Stimulated activated CD8-positive, alpha-beta memory T cell treated with anti-CD3 and anti-CD28 coated beads, Interleukin-4, amount 100 ng/mL, for 1 hour (primary cell): ENCODE measurements at places on chromosomes 12 and 14.

DNA sequence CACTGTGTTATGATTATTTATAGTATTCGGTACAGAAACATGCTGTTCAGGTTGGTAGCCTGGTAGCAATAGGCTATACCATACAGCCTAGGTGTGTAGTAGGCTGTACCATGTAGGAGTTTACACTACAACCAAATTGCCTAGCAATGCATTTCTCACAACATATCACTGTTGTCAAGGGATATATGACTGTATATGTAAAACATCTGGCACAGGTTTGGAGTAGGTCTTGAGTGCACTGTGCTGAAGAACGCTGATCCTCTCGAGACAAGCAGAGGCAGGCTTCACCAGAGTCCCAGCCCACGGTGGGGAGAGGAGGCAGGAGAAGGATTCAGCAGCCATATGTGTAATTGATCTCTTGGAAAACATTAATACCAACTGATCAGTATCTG lies 15.0 kb upstream of the TBX5 start:
- DNase-seq = no peak

DNA sequence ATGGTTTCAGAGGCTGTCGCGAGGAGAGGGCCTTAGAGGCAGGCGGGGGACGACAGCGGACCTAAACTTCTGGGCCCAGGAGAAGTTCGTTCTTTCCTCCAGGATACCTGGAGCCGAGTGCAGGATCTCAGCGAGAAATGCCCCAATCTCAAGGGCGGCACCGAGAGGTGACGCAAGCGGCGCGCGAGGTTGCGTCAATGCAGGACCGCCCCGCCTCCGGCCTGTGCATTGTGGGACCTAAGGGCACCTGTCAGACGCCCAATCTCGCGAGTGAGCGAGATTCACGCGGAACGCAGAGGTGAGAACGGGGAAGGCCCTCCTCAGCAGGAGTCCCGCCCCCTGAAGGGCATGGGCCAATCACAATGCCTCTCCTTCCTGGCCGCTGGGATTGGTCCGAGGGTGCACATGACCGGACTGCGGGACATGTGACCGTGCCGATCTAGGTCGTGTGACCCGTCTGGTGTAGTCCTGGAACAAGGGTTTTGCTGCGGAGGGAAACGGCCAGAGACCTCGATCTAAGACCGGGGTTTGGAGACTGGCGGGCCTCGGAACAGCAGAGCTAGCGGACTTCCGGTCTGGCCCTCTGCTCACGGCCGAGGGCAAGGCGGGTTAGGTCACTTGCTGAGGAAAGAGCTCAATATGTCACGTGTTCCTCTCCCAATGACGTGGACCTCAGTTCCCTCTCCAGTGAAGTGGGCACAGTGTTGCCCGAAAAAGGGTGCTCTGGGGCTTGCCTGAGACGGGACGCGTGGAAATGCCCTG lies 16.3 kb upstream of the DYNC1H1 start:
- peak; percentile 97 for DNase-seq

GRCh38 chr14:87901236-87901635 lies 91.7 kb downstream of the GALC start:
- DNase-seq = no peak

DNA sequence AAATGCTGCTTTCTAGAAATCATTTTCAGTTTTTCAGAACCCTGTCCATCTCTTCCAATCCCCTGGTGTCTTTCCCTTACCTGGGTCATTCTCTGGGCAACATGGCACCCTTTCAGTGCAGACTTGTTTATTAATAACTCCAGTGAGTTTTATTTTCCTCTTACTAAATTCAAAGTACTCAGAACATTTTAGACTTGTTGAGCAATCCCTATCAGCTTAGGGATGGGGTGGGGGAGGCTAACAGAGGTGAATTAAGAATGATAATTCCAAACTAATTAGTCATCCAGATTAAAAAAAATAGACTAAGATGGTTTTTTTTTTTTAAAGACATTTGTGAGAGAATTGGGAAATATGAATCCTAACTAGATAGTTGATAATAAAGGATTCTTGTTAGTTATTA lies 10.7 kb downstream of the GPRC5A start:
- no peak for DNase-seq

DNA sequence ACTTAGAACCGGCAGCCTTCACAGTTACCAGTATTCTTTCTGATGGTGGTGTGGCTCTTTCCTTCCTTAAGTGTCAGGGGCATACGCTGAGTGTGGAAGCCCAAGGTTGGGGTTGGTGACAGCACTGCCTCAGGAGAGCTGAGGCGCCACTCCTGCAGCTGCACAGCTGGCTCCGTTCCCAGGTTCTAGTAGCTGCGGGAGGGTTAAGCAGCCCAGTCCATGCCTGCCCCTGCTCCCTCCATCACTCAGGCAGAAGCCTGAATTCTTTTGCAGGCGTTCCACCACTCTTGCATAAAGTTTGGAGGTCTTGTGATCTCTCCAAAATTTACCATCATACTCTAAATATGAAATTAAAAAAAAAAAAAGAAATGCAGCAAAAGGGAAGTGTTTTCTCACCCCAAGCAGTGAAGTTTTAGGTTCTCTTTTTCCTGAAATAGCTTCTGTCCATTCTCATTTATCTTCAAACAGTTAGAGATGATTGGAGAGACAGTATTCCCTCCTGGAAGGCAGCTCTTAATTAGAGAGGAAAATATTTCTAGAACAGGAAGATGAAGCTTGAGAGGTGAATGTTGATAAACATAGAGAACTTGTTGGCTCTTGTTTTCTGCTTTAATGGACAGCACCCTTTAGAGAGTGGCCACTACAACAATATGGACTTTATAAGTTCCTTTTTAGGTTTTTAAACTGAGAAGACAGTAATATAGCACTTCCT lies 136.1 kb downstream of the FGD4 start:
- DNase-seq = no peak

DNA sequence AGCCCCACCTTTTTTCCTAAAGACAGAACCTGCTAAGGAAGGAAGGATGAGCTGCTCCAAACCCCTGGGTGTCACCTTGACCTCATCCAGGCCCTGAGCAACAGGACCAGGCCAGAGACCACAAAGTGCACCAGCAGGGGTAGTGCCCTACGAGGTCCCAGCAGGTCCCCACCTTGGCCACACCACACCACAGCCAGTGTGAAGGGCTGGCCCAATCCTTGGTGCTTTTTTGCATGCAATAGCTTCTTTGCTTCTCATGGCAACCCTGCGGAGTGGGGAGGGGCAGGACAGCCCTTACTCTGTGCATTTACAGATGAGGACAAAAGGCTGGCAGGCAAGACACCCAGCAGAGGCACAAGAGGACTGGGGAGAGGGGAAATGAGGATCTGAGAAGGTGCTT lies 352.6 kb downstream of the BCL11B start:
- no peak for DNase-seq

- no peak for DNase-seq
These were observed 228.0 kb downstream of the NELL2 start for GRCh38 chr12:44647917-44648690.

GRCh38 chr14:61234215-61234916 lies 46.8 kb downstream of the TMEM30B start:
- no peak for DNase-seq

GRCh38 chr12:93526786-93527428 lies 45.6 kb upstream of the SOCS2 start:
- DNase-seq = no peak

DNA sequence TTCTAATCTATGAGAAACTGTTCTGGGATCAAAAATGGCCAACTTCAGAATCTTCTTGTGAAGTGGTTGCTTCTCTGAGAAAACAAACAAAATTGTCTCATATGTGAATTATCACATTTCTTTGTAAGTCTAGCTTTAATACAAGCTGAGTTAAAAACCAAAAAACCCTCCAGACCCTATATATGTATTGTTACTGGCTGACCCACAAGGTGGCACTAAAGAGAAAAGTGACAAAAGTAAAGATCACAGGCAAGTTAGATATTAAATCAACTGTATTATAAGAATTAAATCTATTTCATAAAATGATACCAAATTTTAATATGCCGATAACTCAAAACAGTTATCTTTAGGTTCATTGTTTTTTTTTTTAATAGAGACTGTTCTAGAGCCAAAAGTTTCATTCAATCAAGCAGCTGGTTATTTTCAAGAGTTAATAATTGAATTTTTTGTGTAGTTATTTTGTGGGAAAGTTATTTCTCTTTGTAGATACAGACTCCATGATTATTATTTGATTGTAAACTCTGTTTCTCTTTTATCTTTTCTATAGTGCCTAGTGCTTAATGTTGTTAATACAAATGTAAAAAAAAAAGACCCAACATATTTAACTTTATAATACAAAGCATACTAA lies 7.5 kb upstream of the TRHDE start:
- no peak for DNase-seq

GRCh38 chr14:22886500-22887259 lies 3.7 kb downstream of the REM2 start:
- DNase-seq = peak; percentile 38

DNA sequence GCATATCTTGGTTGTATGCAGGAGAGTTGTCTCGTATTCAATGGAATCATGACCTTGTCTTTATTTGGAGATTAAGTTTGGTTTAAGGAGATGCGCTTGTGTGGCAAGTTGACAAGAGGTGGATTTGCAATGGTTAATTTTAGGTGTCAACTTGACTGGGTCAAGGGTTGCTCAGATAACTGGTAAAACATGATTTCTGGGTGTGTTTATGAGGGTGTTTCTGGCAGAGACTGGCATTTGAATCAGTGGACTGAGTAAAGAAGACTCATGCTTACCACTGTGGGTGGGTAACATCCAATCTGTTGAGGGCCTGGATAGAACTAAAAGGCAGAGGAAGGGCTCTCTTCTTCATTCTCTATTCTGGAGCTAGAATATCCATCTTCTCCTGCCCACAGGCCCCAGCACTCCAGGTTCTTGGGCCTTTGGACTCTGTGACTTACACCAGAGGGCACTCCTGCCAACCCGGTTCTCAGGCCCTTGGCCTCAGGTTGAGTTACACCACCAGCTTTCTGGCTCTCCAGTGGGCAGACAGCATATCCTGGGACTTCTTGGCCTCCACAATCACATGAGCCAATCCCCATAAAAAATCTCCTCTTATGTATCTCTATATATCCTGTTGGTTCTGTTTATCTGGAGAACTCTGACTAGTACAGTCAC lies 141.5 kb upstream of the ARID2 start:
- no peak for DNase-seq

DNA sequence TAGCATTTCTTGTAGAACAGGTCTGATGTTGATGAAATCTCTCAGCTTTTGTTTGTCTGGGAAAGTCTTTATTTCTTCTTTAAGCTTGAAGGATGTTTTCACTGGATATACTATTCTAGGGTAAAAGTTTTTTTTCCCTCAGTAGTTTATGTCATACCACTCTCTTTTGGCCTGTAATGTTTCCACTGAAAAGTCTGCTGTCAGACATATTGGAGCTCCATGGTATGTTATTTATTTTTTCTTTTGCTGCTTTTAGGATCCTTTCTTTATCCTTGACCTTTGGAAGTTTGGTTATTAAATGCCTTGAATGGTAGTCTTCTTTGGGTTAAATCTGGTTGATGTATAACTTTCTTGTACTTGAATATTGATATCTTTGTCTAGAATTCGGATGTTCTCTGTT lies 306.1 kb downstream of the FUT8 start:
- DNase-seq = no peak

DNA sequence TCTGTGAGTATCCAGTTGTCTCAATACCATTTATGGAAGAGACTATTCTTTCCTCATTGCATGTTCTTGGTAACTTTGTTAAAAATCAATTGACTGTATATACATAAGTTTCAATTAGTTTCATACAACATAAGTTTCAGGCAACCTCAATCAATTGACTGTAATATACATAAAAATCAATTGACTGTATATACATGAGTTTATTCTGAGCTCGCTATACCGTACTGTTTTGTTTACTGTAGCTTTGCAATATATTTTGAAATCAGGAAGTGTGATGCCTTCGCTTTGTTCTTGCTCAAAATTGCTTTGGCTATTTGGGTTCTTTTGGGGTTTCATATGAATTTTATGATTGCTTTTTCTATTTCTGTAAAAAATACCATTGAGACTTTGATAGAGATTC lies 392.0 kb downstream of the BTG1 start:
- DNase-seq = no peak

DNA sequence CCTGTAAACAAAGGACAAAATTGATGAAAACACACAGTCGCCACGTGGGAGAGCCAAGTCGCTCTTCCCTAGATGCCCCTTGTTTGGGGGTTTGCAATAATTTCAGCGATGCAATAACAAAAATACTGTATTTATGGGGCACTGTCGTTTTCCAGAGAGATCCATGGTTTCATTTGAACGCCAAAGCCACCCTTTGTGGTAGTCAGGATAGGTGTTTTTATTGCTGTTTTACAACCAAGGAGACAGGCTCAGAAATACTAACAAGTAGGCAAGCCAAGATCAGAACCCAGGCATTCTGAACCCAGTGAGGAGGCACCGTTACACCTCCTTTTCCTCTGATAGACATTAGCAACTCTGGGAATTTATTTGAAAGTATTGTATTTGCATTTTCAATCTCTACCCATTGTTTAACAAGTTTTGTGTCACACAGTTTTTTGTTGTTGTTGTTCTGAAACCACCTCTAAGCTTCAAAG lies 831 bp upstream of the BTBD7 start:
- no peak for DNase-seq

- DNase-seq = no peak
These were observed 188.2 kb upstream of the DIO3 start for GRCh38 chr14:101372894-101373620.

- DNase-seq = no peak
These were observed 54.1 kb downstream of the CPM start for GRCh38 chr12:68878846-68879245.

DNA sequence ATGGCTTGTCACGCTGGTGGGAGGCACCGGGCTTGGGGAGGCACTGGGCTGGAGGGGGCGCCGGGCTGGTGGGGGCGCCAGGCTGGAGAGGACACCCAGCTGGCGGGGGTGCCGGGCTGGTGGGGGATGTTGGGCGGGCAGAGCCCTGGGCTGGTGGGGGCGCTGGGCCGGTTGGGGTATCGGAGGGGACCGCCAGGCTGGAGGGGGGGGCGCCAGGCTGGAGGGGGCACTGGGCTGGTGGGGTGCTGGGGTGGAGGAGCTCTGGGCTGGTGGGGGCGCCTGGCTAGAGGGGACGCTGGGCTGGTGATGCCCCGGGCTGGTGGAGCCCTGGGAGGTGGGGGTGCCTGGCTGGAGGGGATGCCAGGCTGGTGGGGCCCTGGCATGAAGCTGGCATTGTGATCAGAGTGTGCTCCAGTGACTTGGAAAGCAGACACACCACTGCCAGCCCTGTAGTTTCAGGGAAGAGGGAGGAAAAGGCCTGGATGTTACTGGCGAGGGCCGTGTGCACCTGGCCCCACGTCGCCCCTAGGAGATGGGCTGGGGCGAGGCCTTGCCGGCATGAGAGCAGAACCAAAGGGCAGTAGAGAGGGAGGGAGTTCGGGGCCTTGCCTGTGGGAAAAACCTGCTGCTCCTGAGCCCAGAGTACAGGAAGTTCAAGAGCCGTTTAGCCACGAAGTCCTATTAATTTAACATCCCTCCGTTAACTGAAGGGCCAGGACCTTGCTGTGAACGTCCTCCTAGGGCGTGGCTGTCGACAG lies 13.1 kb downstream of the TEDC1 start:
- DNase-seq = no peak

- DNase-seq = no peak
These were observed 103.5 kb upstream of the BCAT1 start for GRCh38 chr12:25052196-25052913.

- DNase-seq = peak; percentile 40
These were observed 15.5 kb downstream of the EMP1 start for GRCh38 chr12:13211859-13212664.

- DNase-seq = no peak
These were observed 32.0 kb downstream of the FAM177A1 start for GRCh38 chr14:35078082-35078481.
